ENCODE measurements at places on chromosomes 4 and X.

DNA sequence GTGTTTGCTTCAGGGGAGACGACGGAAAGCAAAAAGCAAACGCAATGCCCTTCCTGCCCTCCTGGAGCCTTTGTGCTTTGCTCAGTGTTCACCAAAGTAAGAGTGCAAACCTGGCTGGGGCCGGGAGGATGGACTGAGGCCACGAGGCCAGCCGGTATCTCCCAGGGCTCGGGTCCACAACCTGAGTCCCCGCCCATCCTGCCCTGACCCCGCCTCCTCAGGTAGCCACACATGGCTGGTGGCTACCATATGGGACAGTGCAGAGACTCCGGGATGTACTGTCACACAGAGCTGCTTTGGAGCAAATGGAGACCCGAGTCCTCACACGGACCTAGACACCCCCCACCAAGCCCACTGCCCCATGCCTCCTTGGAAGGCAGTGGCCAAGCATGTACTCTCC lies 4.8 kb downstream of the ATP2B3 start:
- no peak for DNase-seq

DNA sequence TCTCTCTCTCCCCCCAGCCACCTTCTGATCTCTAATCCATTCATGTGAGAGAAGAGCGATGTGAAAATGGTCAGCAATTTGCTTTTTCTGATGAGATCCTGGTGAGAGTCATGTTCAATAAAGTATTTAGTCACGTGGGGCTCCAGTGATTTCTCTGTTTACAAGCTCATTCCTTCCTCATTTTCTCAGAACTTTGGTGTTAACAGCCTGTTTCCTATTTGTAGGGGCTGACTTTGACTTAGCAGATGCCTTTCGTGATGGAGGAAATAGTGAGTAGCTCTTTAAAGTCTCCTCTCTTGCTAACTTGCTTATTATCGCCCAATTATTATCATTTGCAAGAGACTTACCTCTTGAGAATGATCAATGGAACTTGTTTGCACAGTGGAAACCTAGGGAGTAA lies 72.6 kb upstream of the CD99 start:
- DNase-seq: no peak

DNA sequence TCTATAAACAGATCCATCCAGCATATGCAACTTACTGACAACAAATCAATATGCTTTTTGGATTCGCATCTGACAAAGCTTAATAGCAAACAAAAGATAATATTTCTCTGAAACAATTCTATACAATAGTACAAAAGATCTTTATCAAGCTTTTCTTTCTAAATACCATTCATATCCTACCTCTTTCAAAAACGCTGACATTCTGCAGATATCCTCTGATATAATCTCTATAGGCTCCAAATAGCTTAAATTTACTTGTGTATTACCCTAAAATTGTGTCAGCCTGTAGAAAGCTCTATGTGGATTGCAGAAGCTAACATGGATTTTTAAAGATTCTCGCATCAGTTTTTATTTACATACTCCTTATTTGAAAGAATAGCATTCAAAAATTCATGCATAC lies 260.6 kb downstream of the GASK1B start:
- no peak for DNase-seq

DNA sequence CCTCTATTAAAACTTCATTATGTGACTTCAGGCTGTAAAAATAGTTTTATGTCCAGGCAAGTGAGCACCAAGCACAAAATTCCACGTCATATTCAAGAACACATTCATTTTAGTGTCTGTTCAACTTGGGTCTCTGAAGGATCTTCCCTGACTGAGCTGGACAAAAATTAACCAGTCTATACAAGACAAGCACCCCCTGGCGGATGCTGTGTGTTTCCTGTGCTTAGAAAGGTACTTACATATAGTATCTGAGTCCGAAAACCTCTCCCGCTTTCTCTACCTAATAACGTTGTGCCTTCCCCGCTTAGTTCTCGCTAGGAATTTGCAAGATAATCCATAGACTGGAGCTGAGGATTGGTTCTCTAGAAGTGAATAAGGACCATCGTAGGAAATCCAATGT lies 2214.5 kb upstream of the TENM3 start:
- no peak for DNase-seq

DNA sequence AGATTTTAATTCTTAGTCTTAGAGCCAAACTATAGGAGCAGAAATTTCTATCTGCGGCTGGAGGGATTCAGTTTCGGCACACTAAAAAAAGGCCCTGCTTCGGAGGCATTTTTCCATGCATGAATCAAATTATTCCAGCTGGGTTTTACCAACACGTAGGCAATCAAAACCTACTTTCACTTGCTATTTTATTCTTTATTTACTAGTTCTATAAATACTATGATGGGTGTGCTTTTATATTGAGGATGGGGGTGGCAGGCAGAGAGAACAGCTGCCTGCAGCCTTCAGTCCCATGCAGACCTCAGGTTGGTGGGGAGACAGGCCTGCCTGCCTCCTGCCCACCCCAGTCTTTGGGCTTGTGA lies 609.8 kb downstream of the BCOR start:
- no peak for DNase-seq

GRCh38 chr4:125741825-125742452 lies 427.2 kb downstream of the FAT4 start:
- DNase-seq: no peak

DNA sequence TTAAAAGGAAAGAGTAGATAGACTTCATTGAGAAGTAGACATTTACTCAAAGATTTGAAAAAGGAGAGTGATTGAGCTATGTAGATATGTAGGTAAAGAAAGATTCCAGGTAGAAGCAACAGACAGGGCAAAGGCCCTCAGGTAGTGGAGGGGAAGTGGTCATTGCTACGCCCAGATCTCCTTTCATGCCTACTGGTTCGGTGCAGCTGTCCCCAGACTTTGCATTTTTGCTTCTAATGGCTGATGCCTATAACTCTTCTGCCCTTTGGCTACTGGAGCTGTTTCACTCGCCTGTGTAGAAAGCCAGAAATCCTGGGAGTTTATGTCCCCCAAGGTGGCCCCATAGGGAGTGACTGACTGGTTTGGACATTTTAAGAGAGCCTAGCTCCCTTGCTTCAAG lies 16.9 kb upstream of the ARMCX2 start:
- no peak for DNase-seq

GRCh38 chr4:16136311-16136710 lies 52.5 kb upstream of the PROM1 start:
- no peak for DNase-seq

DNA sequence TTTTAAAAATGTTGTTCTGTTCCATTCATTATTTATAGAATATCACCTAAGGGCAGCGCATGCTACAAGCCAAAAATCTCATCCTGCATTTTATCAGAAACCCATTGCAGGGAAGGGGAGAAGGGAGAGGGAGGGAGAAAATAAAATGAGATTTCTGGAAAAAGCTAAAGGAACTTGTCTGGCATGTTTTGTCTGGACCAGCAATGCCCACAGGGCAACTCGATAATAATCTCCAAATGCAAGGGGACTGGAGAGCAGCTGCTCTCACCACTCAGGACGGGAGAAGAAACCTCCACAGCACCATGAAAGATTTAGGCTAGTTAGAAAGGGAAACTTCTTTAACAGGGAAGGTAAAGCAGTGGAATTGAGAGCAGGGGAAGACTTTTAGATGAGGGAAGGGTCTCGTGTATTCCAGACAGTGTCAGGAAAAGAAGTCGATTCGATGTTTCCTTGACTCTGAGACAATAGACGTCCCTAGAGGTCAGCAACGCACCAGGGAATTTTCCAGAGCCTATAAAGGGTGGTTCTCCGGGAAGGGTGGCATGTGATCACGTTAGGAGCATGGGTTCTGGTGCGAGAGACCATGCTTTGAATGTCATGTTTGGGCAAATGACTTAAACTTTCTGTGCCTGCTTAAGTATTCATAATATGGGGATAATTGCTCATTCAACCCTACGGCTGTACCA lies 132.2 kb upstream of the NDP start:
- DNase-seq: no peak

DNA sequence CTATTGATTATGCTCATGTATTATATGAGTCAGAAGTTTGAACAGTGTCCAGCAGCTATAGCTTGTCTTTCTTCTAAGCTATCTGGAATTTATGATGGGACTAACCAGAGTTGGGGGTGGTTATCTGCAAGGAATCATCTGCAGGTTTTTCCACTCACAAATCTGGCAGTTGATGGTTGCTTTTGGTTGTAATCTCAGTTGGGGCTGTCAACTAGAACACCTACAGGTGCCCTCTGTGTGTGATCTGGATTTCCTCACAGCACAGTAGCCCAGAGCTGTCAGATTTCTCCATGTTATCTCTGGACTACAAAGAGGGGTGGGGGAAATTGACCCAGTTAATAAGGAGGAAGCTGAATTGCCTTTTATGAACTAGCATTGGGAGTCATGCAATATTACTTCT lies 51.4 kb upstream of the MAP9 start:
- no peak for DNase-seq

DNA sequence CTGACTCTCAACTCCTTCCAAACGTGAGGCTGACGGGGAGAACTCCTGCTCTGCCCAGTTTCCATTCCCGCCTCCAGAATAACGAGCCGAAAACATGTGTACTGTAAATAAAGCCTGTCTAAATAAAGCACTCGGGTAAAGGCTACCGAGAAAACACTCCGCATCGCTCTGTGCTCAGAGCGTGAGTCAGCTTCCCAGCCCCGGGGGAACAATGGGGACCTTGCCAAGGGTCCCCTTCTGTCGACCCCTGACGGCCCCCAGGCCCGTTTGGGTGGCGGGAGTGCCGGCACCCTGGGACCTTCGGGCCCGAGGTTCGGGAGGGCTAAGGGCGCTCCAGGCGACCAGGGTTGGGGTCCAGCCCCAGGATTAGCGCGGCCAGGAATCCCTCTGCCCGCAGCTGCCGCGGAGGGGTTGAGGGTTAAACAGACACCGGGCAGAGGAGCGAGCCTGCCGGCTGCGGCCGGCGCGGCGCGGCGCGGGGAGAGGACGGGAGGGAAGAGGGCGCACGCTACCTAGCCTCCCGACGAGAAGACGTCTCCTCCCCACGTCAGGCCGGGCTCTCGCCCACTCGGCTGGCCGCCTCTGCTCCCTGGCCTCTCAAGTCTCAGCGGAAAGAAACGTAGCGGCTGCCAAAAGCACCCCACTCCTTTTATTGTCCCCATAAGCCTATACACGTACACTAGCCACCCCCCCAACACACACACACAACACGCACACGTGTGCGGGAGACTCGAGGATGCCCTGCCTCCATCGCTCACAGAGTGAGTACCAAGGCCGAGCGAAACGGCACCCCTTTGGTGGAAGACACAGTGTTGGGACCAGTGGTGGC lies 85.5 kb downstream of the BCOR start:
- no peak for DNase-seq

GRCh38 chrX:120749141-120749846 lies 119.4 kb upstream of the C1GALT1C1 start:
- DNase-seq: no peak

DNA sequence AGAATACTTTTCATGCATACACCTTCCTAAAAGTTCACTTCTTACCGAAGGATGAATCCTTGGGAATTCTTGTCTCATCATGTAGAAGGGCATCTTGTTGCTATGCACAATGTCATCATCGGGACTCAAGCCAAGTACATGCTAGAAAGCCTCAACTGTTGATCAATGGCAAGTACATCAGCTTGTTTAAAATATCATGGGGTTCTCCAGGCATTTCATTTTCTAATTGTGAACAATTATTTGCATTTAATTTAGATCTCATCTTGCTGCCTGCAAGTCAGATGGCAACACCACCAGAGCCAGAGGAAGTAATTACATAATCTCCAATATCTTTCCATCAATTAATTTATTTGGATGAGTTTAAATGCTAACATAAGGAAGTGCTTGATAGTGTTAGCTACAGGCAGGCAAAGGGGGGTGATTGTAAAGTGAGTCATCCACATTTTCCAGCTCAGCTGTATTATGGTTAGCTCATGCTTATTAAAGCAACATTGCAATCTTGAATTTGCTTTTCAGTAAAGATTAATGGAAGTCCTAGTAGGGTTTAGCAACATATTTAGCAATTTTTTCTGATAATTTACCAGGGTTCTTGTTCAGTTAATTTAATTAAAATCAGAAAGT lies 356.5 kb downstream of the CBLL2 start:
- DNase-seq: no peak

DNA sequence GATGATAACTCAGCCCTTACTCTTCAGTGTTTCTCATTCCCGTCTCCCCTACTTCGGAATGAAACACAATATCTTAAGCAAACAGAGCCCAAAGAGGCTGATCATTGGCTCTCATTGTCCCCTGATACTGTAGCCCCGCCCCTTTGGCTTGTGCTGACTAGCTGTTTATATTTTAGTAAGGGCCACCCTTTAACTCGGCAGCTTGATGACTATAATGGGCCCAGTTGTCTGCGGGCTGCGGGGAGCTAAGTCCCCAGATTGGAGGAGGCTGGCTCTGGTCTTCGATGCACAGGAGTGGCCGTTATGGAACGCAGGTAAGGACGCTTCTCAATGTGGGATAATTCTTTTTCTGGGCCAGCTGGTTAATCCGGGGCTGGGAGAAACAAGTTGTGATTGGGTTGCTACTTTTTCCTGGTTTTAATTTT lies at the start of gene TRIM2:
TRIM2 (plus strand) TSS at position 197 of the 425 bp plus-strand sequence; CDS start at position 285, 88 bp downstream.
- DNase-seq: no peak

- DNase-seq: no peak
Observed at GRCh38 chrX:264634-265455, 16.3 kb upstream of the PLCXD1 start.

DNA sequence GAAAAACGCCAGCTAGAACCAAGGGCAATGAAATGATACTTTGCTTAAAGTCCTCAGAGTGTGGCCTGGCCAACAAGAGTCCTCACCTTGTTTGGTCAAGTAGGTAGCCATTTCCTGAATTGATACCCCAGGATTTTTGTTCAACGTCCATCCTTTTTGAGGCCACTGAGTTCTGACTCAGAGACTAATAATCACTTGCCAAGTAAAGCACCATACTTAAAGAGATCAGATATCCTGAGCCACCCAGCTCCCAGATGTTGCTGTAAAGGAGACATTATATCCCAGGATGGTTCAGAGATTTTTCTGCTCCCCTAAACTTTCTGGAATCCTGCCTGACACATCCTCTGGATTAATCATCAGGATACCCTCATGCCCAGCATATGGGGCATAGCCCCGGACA lies 190.9 kb downstream of the RAP1GDS1 start:
- DNase-seq: no peak

All from CD4-positive, alpha-beta T cell treated with Interleukin-21 for 1 hour (primary cell).